Foreskin keratinocyte (primary cell): ENCODE measurements at places on chromosomes 5 and 9. TPM values are rescaled to one million over a fixed set of nuclear protein-coding genes. Genes with fewer than 3 reads are reported as not detected.

The WNT8A gene
- not detected in 2 replicates for total RNA-seq

The TLR4 gene
- total RNA-seq, result not detected in 2 replicates

The MTAP gene
- 61.9 and 64.3 TPM in 2 replicates for total RNA-seq

The EIF4E1B gene
- total RNA-seq, result not detected in 2 replicates

The FYB1 gene
- not detected in 2 replicates for total RNA-seq

The ERAP2 gene
- 29.8 and 66.7 TPM in 2 replicates for total RNA-seq

The FUT7 gene
- total RNA-seq, result not detected in 2 replicates

The ERGIC1 gene
- 86.8 and 90.9 TPM in 2 replicates for total RNA-seq

The SLC34A3 gene
- total RNA-seq, result not detected in 2 replicates

The AMBP gene
- not detected in 2 replicates for total RNA-seq

The NSA2 gene
- 141 and 155 TPM in 2 replicates for total RNA-seq

The RNF183 gene
- total RNA-seq, result not detected in 2 replicates

The UGT3A1 gene
- not detected in 2 replicates for total RNA-seq

The CTXN3 gene
- total RNA-seq, result not detected in 2 replicates

The SLC6A7 gene
- not detected in 2 replicates for total RNA-seq

The LHX2 gene
- not detected in 2 replicates for total RNA-seq

The RNF224 gene
- not detected in 2 replicates for total RNA-seq

The ARID3C gene
- total RNA-seq, result 0.07 and 0.17 TPM in 2 replicates

The NME5 gene
- total RNA-seq, result 0.39 TPM in 1 of 2 replicates, not detected in the other

The SLC46A2 gene
- not detected in 2 replicates for total RNA-seq

The FCN1 gene
- total RNA-seq, result not detected in 2 replicates

The SLC12A7 gene
- 3.7 and 4.3 TPM in 2 replicates for total RNA-seq

The KCNV2 gene
- not detected in 2 replicates for total RNA-seq

The HCN1 gene
- total RNA-seq, result not detected in 2 replicates

The FOXD4 gene
- 0.10 and 0.14 TPM in 2 replicates for total RNA-seq

The CD274 gene
- 26.1 and 27.6 TPM in 2 replicates for total RNA-seq

The CDKN2B gene
- 4.7 and 9.0 TPM in 2 replicates for total RNA-seq

The ZCCHC9 gene
- total RNA-seq, result 29.8 TPM in 2 replicates

The CRB2 gene
- not detected in 2 replicates for total RNA-seq

The ANKRD34B gene
- total RNA-seq, result not detected in 2 replicates

The AJM1 gene
- total RNA-seq, result 0.42 and 0.71 TPM in 2 replicates

The BNC2 gene
- total RNA-seq, result 0.56 and 0.85 TPM in 2 replicates

The GABRG2 gene
- not detected in 2 replicates for total RNA-seq

The SCGB3A2 gene
- total RNA-seq, result not detected in 2 replicates

The FBXW11 gene
- 41.5 and 44.8 TPM in 2 replicates for total RNA-seq

The TMEM174 gene
- total RNA-seq, result not detected in 2 replicates

The FRMPD1 gene
- total RNA-seq, result 0.03 and 0.04 TPM in 2 replicates

The TRAF1 gene
- total RNA-seq, result 0.78 and 0.99 TPM in 2 replicates

The NEURL1B gene
- total RNA-seq, result 4.2 and 5.1 TPM in 2 replicates

The EDIL3 gene
- total RNA-seq, result 0.04 and 0.10 TPM in 2 replicates

The DIPK1B gene
- 0.07 and 0.21 TPM in 2 replicates for total RNA-seq

The FCN2 gene
- total RNA-seq, result not detected in 2 replicates

The PCDHB8 gene
- not detected in 2 replicates for total RNA-seq

The S1PR3 gene
- 6.5 and 7.1 TPM in 2 replicates for total RNA-seq

The MARVELD2 gene
- total RNA-seq, result 23.1 and 23.7 TPM in 2 replicates

The TRIM36 gene
- total RNA-seq, result 1.8 and 2.4 TPM in 2 replicates

The ANKRD18B gene
- total RNA-seq, result 10.9 and 11.5 TPM in 2 replicates

The ACTBL2 gene
- total RNA-seq, result 0.04 TPM in 1 of 2 replicates, not detected in the other

The GOLM1 gene
- total RNA-seq, result 20.3 and 25.6 TPM in 2 replicates

The AGXT2 gene
- not detected in 2 replicates for total RNA-seq

The GNPDA1 gene
- total RNA-seq, result 37.2 and 38.1 TPM in 2 replicates
